Ovary (tissue), 10 donors: ENCODE measurements at places on chromosomes 4 and X. TPM values are rescaled to one million over a fixed set of nuclear protein-coding genes. Genes with fewer than 3 reads are reported as not detected.

GRCh38 chrX:28888416-28888815 is 301.2 kb downstream of the IL1RAPL1 start:
- no peak for DNase-seq

- no peak for DNase-seq
Measured at GRCh38 chrX:47638816-47639215, 9.1 kb upstream of the CFP start.

- no peak for DNase-seq
Measured at GRCh38 chr4:170007113-170007512, 19.1 kb downstream of the MFAP3L start.

GRCh38 chr4:125985856-125986255 is 671.1 kb downstream of the FAT4 start:
- DNase-seq: no peak

DNA sequence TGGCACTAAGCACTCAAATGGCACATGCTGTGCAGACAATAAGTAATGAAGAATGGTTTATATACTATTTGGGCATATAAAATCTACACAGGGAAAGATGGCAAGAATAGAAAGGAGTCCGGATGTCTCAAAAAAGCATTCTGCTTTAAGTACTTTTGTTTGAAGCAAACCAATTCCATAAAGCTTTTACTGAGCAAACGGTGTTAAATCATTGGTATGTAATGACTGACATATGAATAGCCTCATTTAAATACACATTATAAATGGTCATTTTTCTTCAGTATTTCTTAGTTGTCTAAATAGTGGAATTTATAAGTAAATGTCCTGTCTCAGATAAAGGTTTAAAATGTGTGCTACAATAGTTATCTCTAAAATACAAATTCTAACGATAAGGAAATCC is 6.0 kb downstream of the FBXO8 start:
- no peak for DNase-seq

SHROOM2 gene
- total RNA-seq: 16.8 TPM

GRCh38 chr4:146398896-146399445 is 122.8 kb downstream of the SLC10A7 start:
- DNase-seq: no peak

NSD2 gene
- total RNA-seq: 18.5 TPM

GRCh38 chr4:184648313-184649025 is 778 bp downstream of the CASP3 start:
- peak; percentile 79 for DNase-seq

DNA sequence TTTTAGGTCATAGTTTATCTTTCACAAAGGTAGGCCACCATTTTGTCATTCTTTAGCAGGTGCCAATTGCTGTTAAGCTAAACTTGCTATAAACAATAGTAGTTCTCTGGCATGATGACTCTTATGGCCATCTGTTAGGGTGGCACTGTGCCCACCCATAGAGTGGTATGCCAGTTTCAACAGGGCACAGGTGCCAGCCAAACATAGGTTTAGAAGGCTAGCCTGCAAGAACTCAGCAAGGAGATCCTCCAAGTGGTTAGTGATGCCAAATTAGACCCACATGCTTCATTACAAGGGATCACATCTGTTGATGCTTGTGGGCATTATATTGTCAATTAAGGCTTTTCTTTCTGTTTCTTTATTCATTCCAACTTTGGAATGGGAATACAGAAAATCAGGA is 204.5 kb downstream of the FMR1NB start:
- no peak for DNase-seq

GALNTL6 gene
- total RNA-seq: 1.8 TPM

DNA sequence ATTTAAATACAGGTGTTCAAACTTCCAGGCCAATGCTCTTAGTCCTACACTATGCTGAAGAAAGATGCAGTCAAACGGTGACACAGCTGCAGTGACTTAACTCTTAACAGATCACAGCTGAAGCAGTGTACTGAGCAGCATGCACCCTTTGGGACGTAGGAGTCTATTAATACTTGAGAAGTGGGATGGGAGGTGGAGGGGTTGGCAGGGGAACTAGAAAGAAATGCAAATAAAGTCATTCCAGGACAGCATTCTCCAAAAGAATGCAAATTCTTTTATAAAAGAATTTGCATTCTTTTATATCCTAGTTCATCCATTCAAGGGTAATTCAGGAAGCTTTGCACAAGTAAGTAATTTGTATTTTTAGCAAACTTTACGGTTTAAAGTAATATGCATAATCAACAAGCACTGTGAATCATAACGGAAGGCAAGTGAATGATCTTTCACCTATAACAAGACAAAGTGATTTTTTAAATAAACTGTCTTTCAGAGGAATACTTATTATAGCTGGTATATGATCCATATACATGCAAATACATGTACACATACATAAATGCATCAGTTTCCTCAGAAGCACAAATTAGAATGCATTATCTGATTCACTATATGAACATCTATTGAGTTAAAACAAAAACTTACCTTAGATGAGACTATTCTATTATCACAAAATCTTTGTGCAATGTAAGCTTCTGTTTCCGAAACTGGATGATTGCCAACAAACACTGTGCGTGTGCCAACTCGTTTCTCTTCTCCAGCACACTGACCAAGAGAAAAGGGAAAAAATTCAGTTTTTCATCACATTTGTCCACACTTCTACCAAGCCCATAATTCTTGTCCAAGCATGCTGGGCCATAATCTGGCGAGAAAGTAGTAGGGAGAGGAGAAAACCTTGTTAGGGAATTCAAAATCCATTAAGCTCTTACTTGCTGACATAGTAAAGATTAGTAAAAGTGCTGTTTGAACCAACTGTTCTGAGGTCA is 106.5 kb downstream of the ATP11C start:
- DNase-seq: no peak

CACNA1F gene
- total RNA-seq: 0.15 TPM

- no peak for DNase-seq
Measured at GRCh38 chr4:22801391-22801790, 108.7 kb downstream of the GBA3 start.

NALF2 gene
- 0.28 TPM for total RNA-seq

- no peak for DNase-seq
Measured at GRCh38 chr4:24219209-24219608, 329.4 kb upstream of the PPARGC1A start.

DNA sequence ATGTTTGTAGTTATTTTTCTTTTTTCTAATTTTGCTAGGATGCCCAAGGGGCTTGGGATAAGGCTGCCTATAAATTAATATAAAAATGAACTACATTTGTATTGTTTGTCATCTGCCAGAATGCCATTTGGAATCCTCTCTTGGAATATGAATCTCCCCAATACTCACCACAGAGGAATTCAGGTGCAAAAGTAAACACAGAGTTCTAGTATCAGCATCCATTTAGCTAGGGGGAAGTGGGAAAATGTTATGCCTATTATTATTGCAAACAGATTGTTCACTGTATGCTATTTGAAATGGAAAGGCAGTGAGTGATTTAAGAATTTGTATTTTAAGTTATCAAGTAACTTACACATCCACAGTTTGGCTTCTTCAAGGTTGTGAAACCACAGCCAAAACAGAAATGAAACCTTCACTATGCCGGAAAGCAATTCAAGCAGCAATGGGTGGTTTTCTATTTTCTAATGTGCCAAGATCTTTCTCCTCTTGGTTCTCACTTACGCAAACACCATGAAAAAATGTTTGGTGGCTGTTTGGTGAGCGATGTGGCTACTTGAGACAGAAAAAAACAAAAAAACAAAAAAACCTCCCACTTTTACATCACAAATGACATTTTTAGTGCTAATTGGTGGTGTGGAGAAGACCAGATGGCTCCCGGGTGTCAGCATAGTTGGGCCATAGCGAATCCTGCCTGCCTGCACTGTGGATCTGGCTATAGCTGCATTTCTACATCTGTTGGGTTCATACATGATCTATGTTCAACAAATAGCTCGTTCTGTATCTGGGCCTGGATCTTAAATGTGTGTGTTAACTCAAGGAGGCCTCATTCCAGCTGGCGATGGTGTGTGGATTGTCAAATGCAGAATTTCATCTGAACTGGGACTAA is 200.8 kb upstream of the GIMD1 start:
- DNase-seq: no peak

DNA sequence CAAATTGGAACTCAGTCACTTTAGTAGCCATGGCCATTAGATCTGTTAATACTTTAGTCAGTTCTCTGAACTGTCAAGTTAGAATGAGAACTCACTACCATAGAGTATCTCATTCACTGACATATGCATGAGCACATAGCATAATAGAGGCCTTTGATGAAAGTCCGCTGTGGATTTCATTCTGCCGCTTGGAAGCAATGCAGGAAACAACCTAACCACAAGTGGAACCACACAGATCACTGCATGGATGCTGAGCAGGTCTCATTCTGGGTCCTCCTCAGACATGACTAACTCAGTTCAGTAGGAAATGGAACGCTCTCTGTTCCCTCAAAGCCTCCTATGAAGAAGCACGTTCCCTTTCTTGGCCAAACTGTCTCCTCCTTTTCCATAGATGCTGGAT is 1624.8 kb upstream of the TENM3 start:
- no peak for DNase-seq

DNA sequence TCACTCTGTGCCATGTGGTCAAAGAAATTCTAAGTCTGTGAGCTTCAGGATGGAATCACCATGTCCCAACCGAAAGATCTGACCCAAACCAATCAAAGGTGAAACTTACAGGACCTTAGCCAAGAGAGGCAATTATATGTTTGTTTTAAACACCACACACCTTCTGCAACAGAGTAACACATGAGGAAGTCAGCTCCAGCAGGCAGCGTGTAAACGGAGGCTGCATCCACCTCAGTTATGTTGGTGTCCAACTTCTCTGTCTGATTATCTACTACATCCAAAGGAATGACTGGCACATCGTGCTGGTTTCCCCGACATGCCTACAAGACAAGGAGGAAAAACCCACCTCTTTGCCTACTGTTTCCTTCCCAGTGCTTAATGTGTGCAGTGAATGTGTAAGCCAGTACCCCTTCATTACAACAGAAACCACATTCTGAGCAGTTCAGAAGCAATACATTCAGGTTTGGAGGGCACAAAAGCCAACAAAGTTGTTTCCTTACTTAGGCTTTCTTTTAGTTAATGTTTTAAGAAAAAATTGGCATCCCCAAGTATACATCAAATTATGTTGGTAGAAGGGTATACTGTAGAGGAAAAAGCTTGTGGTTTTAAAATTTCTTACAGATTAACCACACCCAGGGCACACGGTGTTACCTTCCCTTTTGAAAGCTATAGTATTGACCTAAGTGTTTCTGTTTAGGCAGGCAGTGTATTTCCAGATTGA is 12.4 kb downstream of the CASP6 start:
- DNase-seq: no peak

MTTP gene
- total RNA-seq: 1.9 TPM

DNA sequence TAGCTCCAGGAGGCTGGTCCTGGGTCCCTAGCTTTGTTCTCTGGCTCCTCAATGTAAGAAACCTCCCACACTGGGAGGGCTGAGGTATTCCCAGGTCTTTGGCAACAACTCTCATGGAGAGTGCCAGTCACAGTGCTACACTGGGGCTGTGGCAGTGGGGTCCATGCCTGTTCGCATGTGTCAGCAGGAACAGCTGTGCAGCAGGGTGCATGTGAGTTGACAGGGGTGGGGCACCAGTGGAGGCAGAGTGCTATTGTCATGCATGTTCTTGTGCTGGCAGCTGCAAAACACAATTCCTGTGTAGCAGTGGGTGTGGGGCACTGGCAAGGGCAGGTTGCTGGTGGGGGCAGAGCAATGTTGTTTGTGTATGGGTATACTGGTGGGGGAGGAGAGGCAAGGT is 246.0 kb downstream of the CXXC4 start:
- DNase-seq: no peak

DNA sequence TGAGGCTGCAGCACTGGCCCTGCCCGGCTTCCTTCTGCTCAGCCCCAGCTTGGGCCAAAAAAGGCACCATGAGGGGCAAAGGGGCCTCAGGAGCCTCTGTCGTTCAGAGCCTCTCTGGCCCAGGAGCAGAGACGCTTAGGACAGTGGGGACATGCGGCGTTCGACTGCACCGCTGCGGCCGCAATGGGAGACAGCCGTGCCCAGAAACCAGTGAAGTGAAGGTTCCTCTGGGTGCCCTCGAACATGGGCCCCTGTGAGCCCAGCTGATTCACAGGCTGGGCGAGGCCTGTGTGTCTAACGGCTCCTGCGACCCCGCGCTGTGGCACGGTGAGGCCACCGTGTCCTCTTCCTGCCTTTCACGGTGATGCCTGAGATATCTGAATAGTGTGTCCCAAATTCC is 235.0 kb downstream of the AFAP1 start:
- DNase-seq: no peak

ETNPPL gene
- not detected for total RNA-seq

GRCh38 chrX:70254909-70255308 is 5.1 kb downstream of the P2RY4 start:
- DNase-seq: no peak

DNA sequence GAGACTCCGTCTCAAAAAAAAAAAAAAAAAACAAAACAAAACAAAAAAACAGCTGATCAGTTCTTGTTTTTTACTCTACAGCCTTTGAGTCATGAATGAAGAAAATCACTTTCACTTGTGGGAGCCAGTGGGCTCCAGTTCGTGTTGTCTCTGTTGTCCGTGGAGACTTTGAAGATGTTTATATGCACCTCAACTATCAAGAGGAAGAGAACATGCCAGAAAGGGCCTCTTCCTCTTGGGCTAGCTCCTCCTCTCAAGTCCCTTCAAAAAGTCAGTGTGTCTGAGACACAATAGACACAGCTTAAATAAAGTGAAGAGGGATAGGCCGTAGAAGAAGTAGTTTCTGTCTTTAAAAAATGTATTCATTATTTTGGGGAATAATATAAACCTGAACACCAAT is 182.7 kb downstream of the KDR start:
- DNase-seq: no peak

DNA sequence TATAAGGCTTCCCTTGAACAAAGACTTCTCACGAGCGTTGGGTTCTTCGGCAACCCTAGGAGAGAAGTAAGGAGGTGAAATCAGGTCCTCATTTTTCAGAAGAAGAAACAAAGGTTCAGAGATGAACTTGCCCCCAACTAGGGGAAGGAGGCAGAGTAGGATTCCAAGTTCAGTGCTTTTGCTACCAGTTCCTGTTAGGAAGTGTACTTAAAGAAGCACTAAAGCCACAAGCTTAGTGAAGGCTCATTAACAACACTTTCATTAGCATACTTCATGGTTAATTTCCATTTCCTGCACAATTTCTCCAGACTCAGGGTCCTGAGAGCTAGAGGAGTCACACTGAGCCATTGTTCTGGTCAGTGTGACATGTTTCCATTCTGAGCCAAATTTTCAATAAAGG is 52.1 kb downstream of the VSIG4 start:
- DNase-seq: no peak

TCEAL2 gene
- 37.5 TPM for total RNA-seq

NDNF gene
- 49.6 TPM for total RNA-seq

EREG gene
- total RNA-seq: 0.10 TPM
